Retinal pigment epithelial cell (primary cell): ENCODE measurements at places on chromosomes 3 and 15.
A peak's percentile ranks its signal among the peaks of the same experiment; 100 is the strongest.

DNA sequence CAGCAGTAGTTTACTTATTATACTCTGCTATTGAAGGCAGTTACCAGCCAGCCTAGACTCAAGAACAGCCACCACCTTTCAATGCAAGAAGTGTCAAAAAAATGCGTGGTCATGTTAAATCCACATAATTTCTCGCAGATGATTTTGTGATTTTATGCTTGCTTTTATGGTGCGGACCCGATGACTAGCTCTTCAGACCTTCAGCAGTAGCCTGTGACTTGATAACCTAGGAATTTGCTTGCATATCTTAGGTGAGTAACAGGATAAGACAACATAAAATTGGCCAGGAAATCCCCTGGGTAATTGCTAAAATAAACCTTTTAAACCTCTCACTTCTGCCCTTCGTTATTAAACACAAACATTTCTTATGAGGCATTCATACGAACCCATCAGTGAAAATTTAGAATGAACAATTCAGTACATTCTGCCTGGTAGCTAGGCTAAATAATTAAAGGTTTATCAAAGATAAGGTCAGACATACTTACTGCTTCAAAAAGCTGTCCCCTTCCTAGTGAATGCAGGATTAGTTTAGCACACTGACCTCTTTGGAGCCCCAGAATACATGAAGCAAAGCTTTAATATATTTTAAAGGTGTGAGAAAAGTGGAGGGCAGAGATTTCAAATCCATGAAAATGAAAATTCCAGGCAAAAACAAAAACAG is 798.8 kb downstream of the OTOL1 start:
- DNase-seq: peak; percentile 84

DNA sequence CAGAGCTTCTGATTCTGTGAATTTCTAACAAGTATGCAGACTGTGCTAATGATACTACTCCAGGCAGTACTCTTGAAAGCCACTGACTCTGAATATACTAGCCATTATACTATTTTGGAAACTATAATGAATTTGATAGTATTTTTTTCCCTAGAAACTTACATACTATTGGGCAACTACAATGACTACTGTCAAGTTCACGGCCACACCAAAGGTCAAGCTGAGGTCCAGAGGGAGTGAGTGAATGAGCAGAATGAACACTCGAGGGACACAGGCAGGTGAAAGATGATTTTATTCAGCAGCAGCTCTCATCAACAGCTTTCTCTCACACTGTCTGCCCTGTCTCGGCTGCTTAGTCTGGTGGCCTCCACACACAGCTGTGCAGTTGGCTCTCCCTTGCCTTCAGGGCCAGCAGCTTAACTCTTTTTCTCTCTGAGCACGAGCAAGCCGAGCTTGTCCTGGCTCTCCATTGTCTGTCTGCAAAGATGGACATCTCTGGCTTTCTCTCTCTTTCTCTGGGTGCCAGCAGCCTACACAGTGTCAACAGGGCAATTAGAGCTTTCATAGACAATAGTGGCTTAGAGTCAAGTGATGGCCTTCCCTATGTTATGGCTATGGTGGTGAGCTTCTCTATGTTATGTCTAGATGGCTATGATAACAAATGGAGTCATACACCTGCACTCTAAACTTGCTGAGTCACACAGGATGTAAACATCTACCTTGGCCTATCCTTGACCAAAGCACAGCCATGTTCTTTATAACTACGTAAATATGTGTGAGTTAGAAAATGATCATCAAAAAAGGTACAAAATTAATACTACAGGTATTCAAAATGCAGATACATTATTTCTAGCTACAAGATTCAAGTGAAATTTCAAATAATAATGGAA is 362.4 kb downstream of the CGGBP1 start:
- no peak for DNase-seq

- DNase-seq: no peak
These were observed 262.7 kb upstream of the STT3B start for GRCh38 chr3:31270010-31270409.

DNA sequence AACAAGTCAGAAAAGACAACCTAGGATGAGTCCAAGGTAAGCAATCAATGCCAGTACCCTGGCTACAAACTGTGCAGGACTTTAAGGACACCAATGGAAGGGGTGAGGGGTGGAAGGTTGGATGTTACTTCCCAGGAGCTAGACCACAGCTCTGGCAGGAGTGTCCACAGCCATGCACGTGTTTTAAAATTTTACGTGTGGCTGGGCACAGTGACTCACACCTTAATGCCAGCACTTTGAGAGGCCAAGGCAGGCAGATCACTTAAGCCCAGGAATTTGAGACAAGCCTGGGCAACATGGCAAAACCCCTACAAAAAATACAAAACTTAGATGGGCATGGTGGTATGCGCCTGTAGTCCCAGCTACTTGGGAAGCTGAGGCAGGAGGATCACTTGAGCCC is 14.7 kb upstream of the HDC start:
- DNase-seq: no peak

GRCh38 chr3:151106311-151106710 is 20.8 kb downstream of the MED12L start:
- DNase-seq: no peak

DNA sequence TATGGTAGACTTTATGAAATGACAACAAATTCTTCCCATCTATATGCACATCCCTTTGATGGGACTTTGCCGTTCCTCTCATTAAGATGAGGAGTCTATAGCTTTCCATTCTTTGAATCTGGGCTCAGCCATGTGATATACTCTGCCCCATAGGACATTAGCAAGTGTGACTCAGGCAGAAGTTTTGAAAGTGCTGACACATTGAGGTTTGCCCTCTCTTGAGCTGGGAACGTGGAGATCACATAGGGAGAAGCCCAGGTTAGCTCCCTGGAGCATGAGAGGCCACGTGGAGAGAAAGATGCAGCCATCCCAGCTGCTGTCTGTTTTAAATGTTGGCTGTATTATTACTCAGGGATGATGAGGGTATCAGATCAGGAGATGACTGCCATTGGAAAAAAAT is 67.7 kb upstream of the OXTR start:
- no peak for DNase-seq

- no peak for DNase-seq
These were observed 5.1 kb downstream of the FSIP1 start for GRCh38 chr15:39777496-39777895.

DNA sequence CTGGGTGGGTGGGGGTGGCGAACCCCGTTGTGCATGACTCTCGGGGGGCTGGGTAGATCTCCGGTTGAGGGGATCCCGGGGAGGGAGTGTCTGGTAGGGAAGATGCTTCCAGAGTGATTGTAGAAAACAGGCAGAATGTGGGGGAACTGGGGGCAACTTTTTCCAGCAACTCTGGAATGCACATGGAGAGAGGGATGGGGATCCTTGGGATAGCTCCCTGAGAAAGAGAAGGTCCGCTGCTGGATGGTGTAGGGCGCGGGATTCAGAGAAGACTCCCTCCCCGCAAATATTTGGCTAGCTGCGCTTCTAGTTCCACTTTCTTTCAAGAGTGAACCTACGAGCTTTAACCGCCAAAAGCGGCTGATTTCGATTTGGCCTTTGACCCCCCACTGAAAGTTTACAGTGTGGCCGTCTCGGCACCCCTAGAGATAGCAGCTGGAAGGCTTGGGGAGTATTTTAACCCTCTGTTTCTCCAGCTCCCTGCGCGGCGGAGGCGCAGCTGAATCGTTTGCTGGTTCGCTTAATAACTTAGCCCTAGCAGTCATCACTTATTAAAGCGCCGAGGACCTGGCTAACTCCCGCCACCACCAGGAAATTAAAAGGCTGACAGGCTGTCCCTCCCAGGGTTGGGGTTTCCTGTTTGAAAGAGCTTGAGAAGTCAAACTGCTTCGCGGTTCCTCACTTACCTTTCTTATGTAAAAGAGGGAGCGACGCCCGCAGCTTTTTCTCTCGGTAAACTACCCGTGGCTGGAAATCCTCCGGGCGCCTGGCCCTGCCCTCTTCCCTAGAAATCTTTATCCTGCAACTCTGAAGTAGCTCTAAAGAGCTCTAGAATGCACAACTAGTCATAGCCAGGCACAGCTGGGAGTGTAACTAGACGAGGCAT is 1.2 kb downstream of the PHLDB2 start:
- DNase-seq: peak; percentile 76

- DNase-seq: no peak
These were observed 848 bp downstream of the NCEH1 start for GRCh38 chr3:172709774-172710663.

DNA sequence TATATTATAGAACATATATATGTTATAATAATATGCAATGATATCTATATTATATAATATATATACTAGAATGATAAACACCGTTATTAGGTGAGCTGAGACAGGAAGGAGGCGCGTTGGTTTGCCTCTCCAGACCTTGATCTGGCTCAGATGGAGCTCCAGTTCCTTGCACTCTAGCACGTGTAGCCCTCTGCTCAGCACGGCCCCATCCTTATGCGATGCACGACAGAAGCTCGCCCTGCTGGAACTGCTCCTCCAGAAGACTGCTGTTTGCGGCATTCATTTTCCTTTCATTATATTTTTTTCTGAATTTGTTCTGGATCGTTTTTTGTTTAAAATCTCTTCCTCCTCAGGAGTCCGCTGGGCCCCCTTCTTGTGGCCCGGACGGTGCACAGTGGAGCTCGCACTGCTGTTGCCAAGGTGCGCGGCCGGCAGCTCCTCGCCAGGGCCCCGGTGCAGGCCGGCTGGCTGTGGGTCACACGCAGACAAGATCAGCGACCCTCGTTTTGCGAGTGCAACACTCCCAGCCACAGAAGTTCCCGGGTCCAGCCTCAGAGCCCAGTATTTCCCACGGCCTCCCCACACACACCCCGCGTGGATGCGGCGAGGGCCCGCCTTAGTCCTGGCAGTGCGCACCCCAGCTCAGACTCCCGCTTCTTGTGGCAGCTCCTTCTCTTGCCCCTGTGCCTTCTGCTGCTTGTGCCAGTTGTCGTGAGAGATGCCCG is 112.2 kb downstream of the CHL1 start:
- DNase-seq: no peak

- no peak for DNase-seq
These were observed 66.4 kb upstream of the MCTP2 start for GRCh38 chr15:94164971-94165370.

GRCh38 chr3:187002915-187003314 is 72.6 kb downstream of the ST6GAL1 start:
- DNase-seq: no peak

DNA sequence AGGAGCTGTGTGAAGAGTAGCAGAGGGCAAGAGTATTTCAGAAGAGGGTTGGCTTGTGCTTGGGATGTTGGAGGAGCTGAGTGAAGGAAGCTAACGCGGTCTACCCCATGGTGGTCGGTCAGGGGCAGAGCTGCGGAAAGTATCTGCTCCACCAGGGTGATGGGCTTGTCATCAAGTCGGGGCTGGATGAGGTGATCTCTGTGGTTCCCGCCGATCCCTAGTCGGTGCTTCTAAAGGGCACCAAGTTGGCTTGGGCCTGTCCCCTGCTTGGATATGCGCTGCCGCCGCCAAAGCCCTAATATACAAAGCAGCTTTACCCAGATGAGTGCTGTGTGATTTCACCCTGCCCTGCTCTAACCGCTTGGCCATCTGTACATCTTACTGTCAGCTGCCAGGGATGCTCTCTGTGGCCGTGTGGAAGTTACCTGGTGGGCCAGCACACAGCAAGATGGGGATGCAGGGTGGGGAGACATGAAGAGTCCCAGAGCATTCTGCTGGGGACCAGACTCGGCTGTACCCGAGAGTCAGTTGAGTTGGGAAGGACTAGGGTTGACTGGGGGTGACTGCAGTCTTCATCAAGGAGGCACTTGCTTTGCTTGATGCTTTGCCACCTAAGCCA is 226.1 kb upstream of the BHLHE40 start:
- no peak for DNase-seq

GRCh38 chr3:23829242-23829934 is 23.6 kb downstream of the UBE2E1 start:
- no peak for DNase-seq

- no peak for DNase-seq
These were observed 199.9 kb downstream of the FNDC3B start for GRCh38 chr3:172239218-172239790.

DNA sequence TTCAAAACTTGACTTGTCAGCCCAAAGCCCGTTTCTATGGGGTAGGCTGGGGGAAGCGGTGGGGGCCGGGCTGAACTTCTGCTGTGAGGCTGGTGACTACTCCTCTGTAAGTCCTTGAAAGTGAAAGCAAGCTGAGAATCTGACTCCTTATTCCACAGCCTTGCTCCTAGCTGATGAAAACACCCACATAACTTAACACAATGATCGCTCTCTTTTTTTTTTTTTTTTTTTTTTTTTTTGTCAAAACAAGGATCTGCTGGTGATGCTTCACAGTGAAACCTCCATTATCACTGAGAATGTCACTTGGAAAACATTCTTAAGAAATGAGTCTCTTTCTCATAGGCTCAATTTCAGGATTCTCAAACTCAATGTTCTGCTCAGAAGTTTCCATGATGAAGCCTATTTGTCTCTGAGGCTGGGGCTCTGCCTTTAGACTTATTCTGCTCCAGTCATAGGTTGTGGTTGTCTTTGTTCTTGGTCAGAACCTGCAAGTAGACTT is 31.4 kb upstream of the TKT start:
- DNase-seq: no peak

GRCh38 chr3:9780458-9780812 is 10.7 kb upstream of the CAMK1 start:
- no peak for DNase-seq

DNA sequence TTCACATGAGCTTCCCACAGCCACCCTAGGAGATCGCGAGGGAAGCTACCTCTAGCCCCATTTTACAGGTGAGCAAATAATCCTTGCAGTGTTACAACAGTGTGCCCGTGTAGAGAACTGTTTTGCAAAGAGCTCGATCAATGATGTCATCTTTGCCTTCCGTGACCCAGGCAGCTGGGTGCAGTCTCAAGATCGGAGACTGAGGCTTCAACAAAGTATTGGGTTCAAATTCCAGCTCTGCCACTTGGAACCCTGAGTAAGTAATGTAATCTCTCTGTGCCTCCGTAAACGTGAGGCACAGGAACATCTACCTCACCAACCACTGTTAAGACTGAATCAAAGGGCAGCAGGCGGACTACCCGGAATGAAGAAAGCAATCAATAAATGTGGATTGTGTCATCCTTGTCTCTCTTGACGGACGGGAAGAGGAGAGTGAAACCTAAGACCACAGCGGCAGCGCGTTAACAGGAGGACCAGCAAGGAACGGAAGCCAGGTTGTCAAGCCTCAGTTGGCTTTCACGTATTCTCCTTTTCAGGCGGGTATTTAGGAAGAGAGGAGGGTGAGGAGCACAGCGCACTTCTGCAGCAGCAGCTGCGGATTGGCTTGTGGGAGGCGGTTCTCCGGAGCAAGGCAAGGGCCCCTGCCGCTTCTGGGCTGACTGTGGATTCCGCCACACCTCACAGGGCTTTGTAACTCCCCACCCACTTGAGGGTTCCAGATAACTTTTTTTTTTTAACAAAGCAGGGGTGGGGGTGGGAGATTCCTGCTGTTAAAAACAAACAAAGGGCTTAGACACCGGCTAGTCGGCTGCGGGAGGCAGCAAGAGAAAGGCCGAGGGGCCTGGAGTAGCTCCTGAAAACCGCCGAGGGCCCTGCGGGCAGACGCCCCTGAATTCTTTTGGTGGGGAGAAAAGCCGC is 1.5 kb upstream of the SMAD3 start:
- DNase-seq: no peak

DNA sequence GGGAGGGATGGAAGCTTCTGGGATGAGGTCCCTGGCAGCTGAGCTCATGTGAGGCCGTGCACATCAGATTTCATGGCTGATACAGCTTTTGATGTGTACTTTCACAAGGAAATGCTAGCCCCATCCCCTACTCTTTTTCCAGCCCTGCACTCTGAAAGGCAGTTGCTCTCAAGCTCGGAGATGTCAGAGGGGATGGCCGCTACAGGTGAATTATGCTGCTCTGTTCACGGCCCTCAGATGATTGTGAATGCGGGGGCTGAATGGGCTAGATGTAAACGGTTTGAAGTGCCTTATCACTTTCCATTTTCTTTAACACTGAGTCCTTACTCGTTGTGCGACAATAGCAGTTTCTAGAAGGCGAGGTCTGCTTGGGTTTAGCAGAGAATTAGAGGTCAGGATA is 88.0 kb upstream of the RASGRF1 start:
- DNase-seq: no peak
